ENCODE measurements at places on chromosomes 4 and X. TPM values are rescaled to one million over a fixed set of nuclear protein-coding genes. Genes with fewer than 3 reads are reported as not detected.

The HELT gene
- not detected for total RNA-seq

The ARHGAP6 gene
- 0.64 TPM for total RNA-seq

DNA sequence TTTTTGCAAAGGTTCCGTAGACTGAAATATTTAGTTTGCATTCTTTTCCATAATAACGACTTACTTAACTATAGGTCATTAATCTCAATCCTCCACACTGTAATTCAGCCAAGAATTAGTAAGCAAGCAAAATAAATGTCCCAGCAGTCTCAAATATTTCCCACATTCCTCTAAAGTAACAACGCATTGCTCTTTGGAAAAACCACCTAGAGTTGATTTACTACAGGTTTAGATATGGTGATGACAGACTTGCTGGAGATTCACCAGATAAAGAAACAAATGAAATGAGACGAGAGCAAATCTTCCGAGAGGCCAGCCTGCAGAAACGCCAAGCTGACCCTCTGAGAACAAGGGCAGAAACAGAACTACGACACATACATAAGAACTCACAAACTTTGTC, 28.9 kb downstream of the TENM3 start:
- DNase-seq, result no peak

GRCh38 chr4:579543-580175, 3.6 kb upstream of the TMEM271 start:
- no peak for DNase-seq

- no peak for DNase-seq
Observed at GRCh38 chr4:108531461-108531860, 88.9 kb upstream of the RPL34 start.

GRCh38 chr4:93617606-93618005, 210.9 kb upstream of the ATOH1 start:
- no peak for DNase-seq

GRCh38 chr4:44871133-44871532, 144.8 kb upstream of the GNPDA2 start:
- no peak for DNase-seq
